T-cell (primary cell): ENCODE measurements at places on chromosomes 3 and 15.
A peak's percentile ranks its signal among the peaks of the same experiment; 100 is the strongest.

GRCh38 chr3:9732740-9733115 lies 1.2 kb downstream of the BRPF1 start:
- DNase-seq = no peak

- peak; percentile 63 for DNase-seq
Measured at GRCh38 chr3:138781012-138781470, 53.7 kb downstream of the PIK3CB start.

- DNase-seq = no peak
Measured at GRCh38 chr15:57652481-57652880, 54.0 kb upstream of the POLR2M start.

GRCh38 chr15:98771541-98771940 lies 123.2 kb downstream of the IGF1R start:
- DNase-seq = no peak

DNA sequence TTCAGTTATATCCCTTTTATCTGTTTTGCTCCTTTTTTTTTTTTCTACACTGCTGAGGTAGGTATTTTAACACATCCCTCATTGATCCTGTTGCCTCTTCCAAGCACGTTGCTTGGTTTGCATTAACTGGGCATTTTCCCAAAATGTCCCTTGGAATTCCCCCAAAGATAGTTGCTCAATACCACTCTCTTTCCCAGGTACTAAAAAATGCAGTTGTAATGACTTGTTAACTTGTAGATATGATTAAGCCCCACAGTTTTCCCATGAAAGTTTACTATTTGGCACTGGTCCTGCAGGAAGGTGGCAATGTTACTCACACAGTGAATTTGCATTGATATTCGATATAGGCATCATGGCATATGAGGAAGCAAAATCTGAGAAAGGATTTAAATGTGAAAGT lies 67.1 kb downstream of the GRM7 start:
- no peak for DNase-seq

GRCh38 chr3:30124435-30125370 lies 481.7 kb upstream of the TGFBR2 start:
- DNase-seq = no peak

DNA sequence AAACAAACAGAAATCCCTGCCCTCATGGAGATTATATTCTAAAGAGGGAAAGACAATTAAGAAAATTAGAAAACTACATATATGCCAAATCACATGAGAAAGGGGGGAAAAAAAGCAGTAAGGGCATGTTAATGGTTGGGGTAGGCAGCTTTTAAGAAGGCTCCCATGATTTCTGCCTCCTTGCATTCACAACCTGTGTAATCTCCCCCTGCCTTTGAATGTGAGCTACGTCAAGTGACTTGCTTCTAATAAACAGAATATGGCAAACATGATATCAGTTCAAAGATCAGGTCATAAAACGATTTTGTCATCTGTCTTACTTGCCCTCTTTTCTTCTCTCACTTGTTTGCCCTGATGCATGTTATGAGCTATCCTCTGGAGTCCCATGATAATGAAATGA lies 673.6 kb upstream of the ADAMTS9 start:
- DNase-seq = no peak

- no peak for DNase-seq
Measured at GRCh38 chr3:39445927-39446326, 21.6 kb upstream of the MOBP start.

- no peak for DNase-seq
Measured at GRCh38 chr3:116103868-116104530, 341.3 kb downstream of the LSAMP start.

DNA sequence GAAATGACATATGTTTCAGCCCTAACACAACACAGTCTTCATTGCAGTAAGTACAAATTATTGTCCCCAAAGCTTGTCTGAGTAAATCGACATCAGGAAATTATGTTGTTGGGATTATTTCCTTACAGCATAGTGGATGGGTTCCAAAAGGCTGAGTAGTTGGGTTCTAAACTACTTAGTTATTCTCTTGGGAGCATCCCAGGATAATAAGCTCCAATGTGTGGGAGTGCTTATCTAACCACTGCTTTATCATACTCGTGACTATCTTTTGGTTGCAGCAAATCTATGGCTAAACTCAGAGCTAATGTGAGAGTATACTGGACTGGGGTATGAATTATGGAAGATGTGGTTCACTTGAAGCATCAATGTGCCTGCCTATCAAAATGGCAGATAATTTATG lies 128.5 kb downstream of the RBMS3 start:
- no peak for DNase-seq

- no peak for DNase-seq
Measured at GRCh38 chr3:87076946-87077345, 86.0 kb upstream of the VGLL3 start.
